Activated naive CD8-positive, alpha-beta T cell treated with anti-CD3 and anti-CD28 coated beads for 36 hours (primary cell): ENCODE measurements at places on chromosomes 13 and 19.

- peak overlapping the region; percentile 46 for H3K4me3 ChIP-seq
- H3K27ac ChIP-seq: no peak overlapping the region
- no peak for DNase-seq
- peaks cover 19% of the 10 kb centered on the region for H3K4me1 ChIP-seq
- H3K36me3 ChIP-seq: peaks cover 4% of the 10 kb centered on the region
These were observed 27.0 kb downstream of the NFIX start for GRCh38 chr19:13022111-13022858.

DNA sequence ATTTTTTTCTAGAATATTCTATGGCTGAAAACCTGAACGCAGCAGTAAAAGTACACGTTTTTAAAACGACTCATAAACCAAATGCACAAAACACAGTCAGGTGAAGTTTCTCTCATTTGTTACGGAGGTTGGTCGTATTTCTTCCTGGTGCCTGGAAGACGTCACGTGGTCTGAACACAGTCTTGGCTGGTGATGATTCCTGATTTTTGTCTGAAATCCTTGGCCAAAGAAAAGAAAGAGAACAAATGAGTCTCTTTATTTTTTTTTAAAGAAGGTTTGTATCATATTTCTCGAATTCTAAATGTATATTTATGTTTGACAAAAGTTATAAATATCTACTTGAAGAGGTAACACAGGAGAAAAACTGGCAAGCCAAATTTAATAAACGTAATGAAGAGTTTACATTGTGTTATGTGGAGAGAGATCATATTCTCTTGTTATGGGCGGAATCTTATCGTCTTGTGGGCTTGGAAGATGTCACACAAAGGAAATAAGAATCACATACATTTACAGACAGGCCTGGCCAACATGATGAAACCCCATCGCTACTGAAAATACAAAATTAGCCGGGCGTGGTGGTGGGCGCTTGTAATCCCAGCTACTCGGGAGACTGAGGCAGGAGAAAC, 10.0 kb upstream of the PNMA8A start:
- H3K4me3 ChIP-seq: no peak overlapping the region
- peaks cover 6% of the 10 kb centered on the region for H3K4me1 ChIP-seq
- H3K27ac ChIP-seq: no peak overlapping the region
- no peaks in the 10 kb centered on the region for H3K36me3 ChIP-seq
- no peak for DNase-seq

DNA sequence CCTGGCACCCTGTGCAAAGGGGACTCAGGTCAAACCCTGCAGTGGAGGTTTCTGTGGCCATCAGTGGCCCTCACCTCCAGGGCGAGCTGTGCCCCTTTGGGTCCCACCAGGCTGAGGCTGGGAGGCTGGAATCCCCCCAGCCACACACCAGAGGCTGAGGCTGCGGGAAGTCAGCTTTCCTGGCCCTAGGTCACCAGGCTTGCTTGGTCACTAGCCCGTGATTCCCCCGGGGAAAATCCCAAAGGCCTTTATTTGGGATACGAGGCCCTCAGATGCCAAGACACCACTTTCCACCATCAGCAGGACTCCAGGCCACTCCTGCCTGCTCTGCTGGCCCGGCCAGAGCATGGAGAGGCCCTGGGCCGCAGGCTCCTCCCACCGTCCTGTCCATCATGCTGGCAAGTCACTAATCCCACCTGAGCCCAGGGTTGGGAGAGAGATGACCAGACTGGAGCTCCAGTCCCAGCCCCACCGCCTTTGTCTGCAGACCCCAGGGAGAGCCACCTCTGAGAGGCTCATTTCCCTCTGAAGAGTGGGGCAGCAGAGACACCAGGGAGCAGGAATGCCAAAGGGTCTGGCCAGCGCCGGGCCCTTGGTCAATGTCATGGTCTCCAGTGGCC, 4.7 kb downstream of the NKPD1 start:
- no peak overlapping the region for H3K27ac ChIP-seq
- peaks cover 36% of the 10 kb centered on the region for H3K27me3 ChIP-seq
- peaks cover 12% of the 10 kb centered on the region for H3K36me3 ChIP-seq
- DNase-seq: no peak
- no peak overlapping the region for H3K4me3 ChIP-seq

DNA sequence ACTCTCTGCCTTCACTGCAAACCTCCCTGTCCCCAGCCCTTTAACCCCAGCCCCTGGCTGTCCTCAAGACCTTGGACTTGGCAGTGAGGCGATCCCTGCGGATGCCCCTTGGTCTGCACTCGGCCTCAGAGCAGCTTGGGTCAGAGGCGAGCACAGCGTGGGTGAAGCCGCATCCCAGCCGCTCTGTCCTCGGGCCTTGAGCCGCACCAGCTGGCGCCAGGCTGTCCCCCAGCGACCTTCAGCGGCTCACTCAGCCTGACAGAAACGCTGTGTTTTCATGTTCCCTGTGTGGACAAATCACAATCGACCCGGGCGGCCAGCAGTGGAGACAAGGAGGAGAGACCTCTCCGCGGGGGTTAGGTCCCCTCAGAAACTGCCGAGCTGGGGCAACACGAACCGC, 52.0 kb downstream of the GNG7 start:
- H3K36me3 ChIP-seq: no peaks in the 10 kb centered on the region
- no peak overlapping the region for H3K4me3 ChIP-seq
- no peak for DNase-seq

DNA sequence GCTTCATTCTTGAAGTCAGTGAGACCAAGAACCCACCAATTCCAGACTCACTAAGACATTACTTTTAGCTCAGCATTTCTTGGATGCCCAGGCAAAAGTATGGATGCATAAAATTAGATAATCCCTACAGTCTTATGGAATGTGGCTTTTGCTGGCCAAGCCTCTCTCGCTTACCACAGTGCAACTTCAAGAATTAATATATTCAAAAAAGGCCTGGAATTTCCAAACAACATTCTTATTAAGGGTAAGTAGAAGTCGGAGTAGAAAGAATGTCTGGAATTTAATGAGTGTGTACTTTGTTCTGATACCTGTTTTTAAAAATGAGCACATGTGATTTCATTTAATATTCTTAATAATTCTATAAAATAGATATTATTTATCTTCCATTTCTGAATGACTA, 302.4 kb upstream of the TMTC4 start:
- no peaks in the 10 kb centered on the region for H3K36me3 ChIP-seq
- H3K27me3 ChIP-seq: peaks cover 14% of the 10 kb centered on the region
- no peak for DNase-seq
- no peak overlapping the region for H3K27ac ChIP-seq
- no peak overlapping the region for H3K4me3 ChIP-seq

DNA sequence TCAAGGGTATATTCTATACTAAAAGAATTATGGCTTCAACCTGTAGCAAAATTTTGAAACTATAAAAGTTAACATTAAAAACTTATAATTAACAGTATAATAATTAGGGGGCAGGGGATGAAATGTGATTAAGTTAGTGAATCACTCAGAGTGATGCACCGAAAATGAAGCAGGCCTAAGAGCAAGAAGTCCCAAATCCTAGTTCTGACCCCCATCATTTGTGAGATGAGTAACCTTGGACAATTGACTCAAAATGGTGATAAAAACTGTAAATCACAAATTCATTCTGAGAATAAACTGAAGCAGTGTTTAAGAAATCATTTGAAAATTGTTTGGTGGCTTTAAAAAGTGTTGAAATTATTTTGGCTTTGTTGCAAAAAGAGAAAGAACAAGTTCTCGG, 56.8 kb downstream of the KLF12 start:
- peaks cover 46% of the 10 kb centered on the region for H3K4me1 ChIP-seq
- no peak overlapping the region for H3K27ac ChIP-seq
- DNase-seq: no peak
- peaks cover 18% of the 10 kb centered on the region for H3K36me3 ChIP-seq
- no peak overlapping the region for H3K4me3 ChIP-seq

- no peak for DNase-seq
- no peaks in the 10 kb centered on the region for H3K36me3 ChIP-seq
- no peak overlapping the region for H3K27ac ChIP-seq
- peaks cover 4% of the 10 kb centered on the region for H3K4me1 ChIP-seq
- H3K4me3 ChIP-seq: no peak overlapping the region
These were observed 214.1 kb downstream of the COL4A1 start for GRCh38 chr13:110092831-110093247.

- H3K36me3 ChIP-seq: no peaks in the 10 kb centered on the region
- H3K27ac ChIP-seq: no peak overlapping the region
- H3K4me3 ChIP-seq: no peak overlapping the region
- no peaks in the 10 kb centered on the region for H3K27me3 ChIP-seq
- no peak for DNase-seq
These were observed 1066.7 kb upstream of the PCDH20 start for GRCh38 chr13:62482351-62482750.

GRCh38 chr13:42876270-42876714, 94.9 kb downstream of the FAM216B start:
- peaks cover 28% of the 10 kb centered on the region for H3K27me3 ChIP-seq
- peaks cover 5% of the 10 kb centered on the region for H3K36me3 ChIP-seq
- H3K4me3 ChIP-seq: no peak overlapping the region
- H3K4me1 ChIP-seq: peaks cover 7% of the 10 kb centered on the region

DNA sequence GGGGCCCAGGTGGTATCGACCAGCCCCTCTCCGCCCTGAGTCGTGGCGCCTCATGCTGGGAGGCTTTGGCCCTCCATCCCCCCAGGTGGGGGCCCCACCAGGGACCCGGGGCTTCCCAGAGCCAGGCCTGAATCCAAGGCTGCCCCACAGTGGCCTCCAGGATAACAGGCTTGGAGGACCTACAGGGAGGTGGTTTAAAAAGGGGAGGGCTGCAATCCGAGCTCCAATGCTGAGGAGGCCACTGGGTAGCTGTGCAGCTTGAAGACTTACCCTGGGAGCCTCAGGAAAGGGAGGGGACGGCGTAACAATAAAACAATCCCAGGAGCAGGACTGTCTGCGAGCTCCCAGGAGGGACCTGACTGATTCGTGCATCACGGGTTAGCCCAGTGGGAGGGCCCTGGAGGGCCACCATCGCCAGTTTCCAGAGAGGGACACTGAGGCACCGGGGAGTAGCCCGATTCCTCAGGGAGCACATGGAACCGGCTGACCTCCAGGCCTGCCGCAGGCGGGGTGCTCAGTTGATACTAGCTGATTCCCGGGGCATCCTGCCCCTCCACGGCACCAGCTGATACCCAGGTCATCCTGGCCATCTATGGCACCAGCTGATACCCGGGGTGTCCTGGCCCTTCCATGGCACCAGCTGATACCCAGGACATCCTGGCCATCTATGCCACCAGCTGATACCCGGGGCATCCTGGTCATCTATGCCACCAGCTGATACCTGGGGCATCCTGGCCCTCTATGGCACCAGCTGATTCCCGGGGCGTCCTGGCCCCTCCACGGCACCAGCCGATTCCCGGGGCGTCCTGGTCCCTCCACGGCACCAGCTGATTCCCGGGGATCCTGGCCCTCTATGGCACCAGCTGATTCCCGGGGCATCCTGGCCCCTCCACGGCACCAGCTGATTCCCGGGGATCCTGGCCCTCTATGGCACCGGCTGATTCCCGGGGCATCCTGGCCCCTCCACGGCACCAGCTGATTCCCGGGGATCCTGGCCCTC, 3.7 kb upstream of the C2CD4C start:
- no peak for DNase-seq
- H3K4me1 ChIP-seq: peaks cover 5% of the 10 kb centered on the region
- H3K4me3 ChIP-seq: no peak overlapping the region
- H3K27ac ChIP-seq: no peak overlapping the region

DNA sequence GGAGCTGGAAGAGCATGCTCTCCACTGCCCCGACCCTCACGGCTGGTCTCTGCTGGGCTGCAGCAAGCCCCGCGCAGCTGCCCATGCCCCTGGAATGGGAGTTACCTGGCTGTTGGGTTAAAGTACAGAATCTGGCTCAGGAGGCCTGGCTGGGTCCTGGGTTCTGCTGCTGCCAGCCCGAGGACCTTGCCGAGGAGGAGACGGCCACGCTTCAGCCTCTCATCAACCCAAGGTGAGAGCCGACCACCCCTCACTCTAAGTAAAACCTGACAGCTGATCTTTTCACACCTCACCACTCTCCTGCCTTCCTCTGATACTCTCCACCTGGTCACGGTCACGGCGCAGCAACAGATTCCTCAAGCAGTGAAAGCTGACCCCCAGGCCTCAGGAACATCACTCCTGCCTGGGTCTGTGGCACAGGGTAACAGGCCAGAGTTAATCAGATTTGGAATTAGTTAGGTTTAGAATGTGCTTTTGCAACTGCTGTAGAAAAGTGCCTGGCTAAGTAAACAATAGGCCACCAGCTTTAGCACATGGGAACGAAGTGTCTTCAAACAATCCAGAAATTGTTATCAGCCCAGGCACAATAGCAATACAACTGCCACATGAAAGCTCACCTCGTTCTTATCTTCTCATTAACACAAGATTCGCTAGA, 20.5 kb downstream of the RAB20 start:
- peaks cover 11% of the 10 kb centered on the region for H3K4me1 ChIP-seq
- H3K4me3 ChIP-seq: no peak overlapping the region
- DNase-seq: no peak
- H3K27me3 ChIP-seq: no peaks in the 10 kb centered on the region
- no peak overlapping the region for H3K27ac ChIP-seq
- peaks cover 1% of the 10 kb centered on the region for H3K36me3 ChIP-seq

- H3K27ac ChIP-seq: peak overlapping the region; percentile 98
- no peaks in the 10 kb centered on the region for H3K27me3 ChIP-seq
- no peak overlapping the region for H3K4me3 ChIP-seq
- peaks cover 44% of the 10 kb centered on the region for H3K36me3 ChIP-seq
These were observed 2.6 kb upstream of the DHRS12 start for GRCh38 chr13:51806566-51806965.

- no peak overlapping the region for H3K27ac ChIP-seq
- H3K27me3 ChIP-seq: no peaks in the 10 kb centered on the region
- H3K4me3 ChIP-seq: no peak overlapping the region
- DNase-seq: no peak
- H3K4me1 ChIP-seq: peaks cover 7% of the 10 kb centered on the region
These were observed 8.4 kb downstream of the GIPC1 start for GRCh38 chr19:14487370-14488125.

DNA sequence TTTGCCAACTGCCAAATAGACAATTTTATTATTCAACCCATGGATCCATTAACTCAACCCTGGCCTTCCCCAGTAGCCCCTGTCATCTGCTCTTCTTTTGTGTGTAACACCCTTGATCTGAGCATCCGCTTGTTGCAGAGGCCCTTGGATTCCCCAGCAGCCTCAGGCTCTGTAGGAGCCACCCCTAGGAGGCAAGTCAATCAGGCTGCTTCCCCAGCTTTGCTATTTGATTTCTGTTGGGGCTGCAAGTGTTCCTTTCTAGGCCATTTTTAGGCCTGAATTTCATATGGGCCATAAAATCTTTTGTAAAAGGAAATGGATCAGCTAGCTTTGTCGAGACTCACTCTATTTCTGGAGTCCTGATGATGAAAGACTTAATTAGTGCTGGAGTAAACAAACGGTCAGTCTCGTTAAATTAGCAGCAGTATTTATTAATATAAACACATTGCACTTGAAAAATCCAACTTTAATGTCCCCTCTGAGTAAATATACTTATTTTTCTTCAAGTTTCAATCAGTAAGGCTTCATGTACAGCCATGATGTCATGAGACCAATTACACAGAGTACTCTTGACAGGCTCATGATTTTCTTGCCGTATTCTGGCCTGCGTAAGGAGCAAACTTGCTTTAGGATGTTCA, 105.3 kb downstream of the RGCC start:
- peaks cover 19% of the 10 kb centered on the region for H3K4me1 ChIP-seq
- H3K27me3 ChIP-seq: no peaks in the 10 kb centered on the region
- DNase-seq: no peak
- H3K36me3 ChIP-seq: peaks cover 6% of the 10 kb centered on the region
- H3K4me3 ChIP-seq: no peak overlapping the region

GRCh38 chr19:30942636-30943035, 406.6 kb downstream of the TSHZ3 start:
- no peak for DNase-seq
- H3K27me3 ChIP-seq: peaks cover 13% of the 10 kb centered on the region
- peaks cover 1% of the 10 kb centered on the region for H3K36me3 ChIP-seq
- H3K4me1 ChIP-seq: no peaks in the 10 kb centered on the region
- H3K27ac ChIP-seq: no peak overlapping the region
- no peak overlapping the region for H3K4me3 ChIP-seq
